ENCODE measurements at places on chromosomes 4 and X.

- DNase-seq: no peak
These were observed 28.2 kb downstream of the APOO start for GRCh38 chrX:23879380-23880090.

DNA sequence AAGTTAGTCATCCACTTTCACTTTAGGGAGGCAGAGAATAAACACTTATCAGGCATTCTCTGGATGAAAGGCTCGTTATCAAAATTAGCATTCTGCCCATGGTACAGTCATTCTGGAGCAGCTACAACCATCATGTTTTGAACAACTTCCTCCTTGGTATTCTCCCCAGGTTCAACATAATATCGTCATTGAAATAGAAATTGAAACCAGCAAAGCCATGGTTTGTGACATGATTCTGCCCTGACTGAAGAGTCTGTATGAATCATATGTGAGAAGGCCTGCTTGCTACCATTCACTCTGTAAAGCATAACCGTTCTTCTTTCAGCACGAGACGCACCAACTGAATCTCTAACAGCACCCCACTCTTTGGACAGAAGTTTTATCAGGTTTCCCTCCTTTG lies 127.5 kb upstream of the RADX start:
- DNase-seq: peak; percentile 35

GRCh38 chrX:101370888-101371504 lies 15.0 kb downstream of the BTK start:
- DNase-seq: no peak

DNA sequence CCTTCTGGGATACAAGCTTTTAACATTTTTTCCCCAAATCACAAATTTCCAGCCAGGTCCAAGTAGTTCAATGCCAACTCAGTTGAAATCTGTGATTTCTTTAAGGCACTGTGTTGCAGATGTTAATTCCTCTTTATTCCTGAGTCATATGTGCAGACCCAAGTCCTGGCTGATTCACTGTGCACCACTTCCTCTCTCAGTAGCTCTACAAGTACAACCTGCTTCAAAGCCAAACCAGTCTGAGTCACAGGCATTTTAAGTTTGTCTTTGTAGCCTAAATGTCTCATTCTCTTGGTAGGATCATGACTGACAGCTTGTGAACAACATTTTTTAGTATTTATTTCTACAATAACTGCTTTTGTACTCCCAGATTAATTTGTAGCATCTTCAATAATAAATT lies 165.6 kb upstream of the S100G start:
- DNase-seq: no peak

DNA sequence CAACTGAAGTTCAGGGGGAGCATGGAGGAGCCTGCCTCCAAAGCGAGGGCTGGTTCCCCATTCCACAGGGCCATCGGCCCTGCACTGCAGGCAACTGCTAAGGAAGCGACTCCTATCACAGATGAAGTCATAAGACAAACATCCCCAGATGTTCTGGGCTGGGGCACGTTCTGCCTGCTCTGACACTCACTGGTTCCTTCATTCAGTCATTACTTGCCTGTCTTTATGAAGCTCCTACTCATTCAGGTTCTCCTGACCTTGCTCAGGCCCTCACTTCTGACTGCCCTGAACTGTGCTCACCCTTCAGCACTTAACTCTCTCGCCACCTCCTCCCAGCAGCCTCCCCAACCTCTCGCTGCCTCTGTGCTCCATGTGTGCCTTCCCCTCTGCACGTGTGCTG lies 2.5 kb upstream of the SLC2A9 start:
- DNase-seq: no peak

- no peak for DNase-seq
These were observed 162.8 kb downstream of the WDFY3 start for GRCh38 chr4:84803720-84804119.

DNA sequence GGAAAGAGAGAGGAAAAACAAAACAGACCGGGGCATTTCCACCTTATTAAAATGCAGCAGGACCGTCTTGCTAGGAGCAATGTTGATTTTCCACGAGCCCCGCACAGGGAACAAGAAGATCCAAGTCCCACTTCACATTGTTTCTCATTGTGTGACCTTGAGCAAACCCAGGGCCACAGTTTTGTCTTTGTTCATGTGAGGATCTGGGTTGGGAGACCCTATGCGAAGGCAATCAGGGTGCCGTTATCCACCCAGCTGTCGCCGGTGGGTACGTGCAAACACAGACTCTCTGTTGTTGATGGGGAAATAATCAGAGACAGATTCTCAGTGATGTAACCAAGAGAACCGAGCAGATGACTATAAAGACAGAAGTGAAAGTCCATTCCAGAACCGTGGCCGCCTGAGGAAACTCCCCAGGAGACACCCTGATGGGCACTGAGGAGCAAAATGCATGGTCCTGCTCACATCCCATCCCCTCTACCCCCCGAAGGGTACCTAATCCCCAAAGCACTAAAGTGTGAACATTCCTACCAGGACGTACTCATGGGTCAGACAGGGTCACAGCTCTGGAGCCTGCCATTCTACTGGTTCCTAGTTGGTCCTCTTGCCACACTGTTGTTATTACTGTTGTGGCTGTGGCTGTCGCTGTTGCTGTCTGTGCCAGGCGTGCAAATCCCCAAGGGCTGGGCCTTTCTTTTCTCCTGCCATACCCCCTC lies 102.7 kb upstream of the RBPJ start:
- DNase-seq: peak; percentile 58

DNA sequence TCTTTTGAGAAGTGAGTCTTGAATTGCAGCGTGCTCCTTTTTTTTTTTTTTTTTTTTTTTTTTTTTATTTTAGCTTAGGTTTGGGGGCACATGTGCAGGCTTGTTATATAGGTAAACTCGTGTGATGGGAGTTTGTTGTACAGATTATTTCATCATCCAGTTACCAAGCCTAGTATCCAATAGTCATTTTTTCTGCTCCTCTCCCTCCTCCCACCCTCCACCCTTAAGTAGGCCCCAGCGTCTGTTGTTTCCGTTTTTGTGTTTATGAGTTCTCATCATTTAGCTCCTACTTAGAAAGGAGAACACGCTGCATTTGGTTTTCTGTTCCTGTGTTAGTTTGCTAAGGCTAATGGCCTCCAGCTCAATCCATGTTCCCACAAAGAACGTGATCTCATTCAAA lies 81.3 kb upstream of the TSPAN5 start:
- DNase-seq: no peak

- no peak for DNase-seq
These were observed 3.7 kb downstream of the FGD1 start for GRCh38 chrX:54492340-54492739.

- DNase-seq: no peak
These were observed 100.1 kb upstream of the KLF3 start for GRCh38 chr4:38563707-38564495.

GRCh38 chrX:20412871-20413486 lies 146.3 kb upstream of the RPS6KA3 start:
- DNase-seq: peak; percentile 21

- DNase-seq: no peak
These were observed at the start of gene ART3 for GRCh38 chr4:76074468-76074867. Gene ART3 (plus strand): TSS chr4:76074709. CDS start chr4:76075890, 1,181 bp downstream.

- no peak for DNase-seq
These were observed 541.0 kb downstream of the SPRY1 start for GRCh38 chr4:123937581-123937980.

DNA sequence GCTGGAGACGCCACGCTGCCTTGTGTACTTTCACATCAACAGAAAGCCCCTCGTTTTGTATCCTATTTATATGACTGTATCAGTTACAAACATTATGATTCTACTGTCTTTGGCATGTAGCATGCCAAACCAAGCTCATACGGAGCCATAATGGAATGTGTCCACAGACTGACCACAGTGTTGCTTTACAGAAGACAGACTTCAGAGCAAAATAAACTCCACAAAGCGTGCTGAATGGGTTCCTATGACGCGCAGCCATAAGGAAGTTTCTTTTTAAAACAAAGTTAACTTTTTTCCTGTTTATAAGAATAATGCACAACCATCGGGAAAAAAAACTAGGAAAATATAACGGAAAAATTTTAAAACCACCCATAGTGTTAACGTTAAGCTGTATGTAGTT lies 136.0 kb downstream of the STOX2 start:
- DNase-seq: no peak

- DNase-seq: no peak
These were observed 2.5 kb upstream of the SPANXD start for GRCh38 chrX:141701072-141701471.

GRCh38 chr4:85932500-85933290 lies 427.2 kb downstream of the MAPK10 start:
- no peak for DNase-seq

- DNase-seq: no peak
These were observed 1.5 kb upstream of the DIPK2B start for GRCh38 chrX:45202171-45202570.

- peak; percentile 59 for DNase-seq
These were observed 8.0 kb upstream of the CCDC110 start for GRCh38 chr4:185479507-185479971.

DNA sequence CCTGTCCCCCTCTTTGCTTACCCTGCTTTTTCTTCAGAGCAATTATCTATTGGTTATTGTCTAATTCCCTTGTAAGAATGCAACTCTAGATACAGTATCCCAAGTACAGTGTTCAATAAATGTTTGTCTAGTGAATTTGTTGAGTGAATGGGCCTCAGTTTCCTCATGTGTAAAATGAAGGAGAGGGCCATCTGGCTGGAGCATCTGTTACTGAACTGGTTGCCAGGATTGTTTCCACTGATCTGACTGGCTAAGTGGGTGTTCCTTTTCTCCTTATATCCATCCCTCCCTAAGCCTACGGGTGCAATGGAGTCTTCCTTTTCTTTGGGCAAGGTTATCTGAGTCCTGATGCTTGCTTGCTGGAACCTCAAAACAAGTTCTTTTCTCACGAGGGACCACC lies 185.2 kb upstream of the RPS6KA3 start:
- DNase-seq: no peak

DNA sequence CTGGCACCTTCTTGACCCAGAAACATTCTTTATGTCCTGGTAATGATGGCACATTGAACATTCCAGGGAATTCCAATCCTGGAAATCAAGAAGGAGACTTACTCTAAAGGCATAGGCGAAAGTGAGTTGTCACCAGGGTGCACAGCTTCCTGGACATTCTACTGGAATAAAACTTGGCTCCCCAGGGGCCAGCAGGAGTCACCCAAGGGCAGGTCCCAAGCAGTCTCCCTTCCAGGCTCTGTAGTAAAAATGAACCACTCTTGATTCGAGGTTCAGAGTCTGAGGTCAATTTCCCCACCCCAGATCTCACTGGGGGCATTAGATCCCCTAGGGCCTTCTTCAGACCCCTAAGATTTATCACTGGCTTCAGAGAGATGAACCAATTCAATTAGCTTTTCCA lies 338.7 kb upstream of the GATB start:
- DNase-seq: no peak

DNA sequence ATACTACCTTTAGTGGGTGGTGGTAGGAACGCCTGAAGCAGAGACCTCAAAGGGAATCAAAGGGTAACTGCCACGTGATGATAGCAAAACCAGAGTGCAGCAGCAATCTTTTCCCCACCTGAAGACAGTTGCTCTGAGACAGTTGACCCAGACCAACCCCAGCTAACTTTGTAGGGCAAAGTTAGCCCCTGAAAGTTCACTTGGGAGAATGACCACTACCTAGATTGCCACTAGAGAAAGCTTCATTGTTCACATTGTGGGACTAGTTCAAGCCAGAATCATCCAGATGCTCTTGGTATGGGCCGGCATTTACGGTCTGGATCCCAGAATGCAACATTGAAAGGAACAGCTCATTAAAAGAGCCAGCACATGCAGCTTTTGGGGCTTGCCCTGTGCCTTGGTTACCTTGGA lies 4.1 kb downstream of the SEPTIN6 start:
- DNase-seq: no peak

GRCh38 chr4:78138252-78138651 lies 81.1 kb downstream of the FRAS1 start:
- DNase-seq: no peak

GRCh38 chr4:121686255-121686654 lies 10.5 kb downstream of the ANXA5 start:
- DNase-seq: no peak

DNA sequence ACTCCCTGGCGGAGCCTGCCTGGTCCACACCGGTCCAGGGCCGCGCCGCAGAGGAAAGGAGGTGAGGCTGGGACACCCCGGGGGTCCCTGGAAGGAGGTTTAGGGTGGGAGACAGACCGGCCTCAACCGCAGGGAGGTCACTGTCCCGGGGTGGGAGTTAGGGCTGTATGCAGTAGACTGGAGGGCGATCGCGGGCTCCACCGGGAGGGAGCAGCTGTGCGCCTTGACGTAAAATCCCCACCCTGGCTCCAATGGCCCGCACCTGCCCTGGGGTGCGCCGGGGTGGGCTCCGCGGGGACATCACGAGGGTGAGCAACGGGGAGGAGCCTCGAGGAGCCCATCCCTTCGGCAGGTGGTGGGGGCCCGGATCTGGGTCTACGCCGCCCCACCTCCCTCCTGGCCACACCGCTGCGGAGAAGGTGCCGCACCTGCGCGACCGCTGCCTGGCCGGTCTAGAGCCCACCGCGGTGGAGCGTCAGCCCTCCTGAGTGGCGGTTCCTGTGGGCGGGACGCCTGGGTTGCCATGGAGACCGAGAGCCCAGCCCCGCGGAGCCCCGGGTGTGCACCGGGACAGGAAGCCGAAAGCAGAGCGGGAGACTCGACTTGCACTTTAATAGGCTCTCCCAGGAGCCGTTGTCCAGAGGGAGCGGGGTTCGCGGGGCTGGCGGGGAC lies 105.1 kb downstream of the ADRA2C start:
- DNase-seq: no peak

DNA sequence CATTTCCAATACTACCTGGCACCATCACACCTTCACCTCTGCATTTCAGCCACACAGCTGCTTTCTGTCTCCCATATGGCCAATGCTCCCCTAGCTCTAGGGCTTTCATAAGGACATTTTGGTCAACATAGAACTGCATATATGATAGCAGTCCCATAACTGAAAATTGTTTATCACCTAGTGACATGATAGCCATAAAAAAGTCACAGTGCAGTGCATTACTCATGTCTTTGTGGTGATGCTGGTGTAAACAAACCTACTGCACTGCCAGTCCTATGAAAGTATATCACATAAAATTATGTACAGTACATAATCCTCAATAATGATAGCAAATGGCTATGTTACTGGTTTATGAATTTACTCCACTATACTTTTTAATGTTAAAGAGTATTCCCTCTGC lies 221.0 kb downstream of the NAF1 start:
- no peak for DNase-seq

DNA sequence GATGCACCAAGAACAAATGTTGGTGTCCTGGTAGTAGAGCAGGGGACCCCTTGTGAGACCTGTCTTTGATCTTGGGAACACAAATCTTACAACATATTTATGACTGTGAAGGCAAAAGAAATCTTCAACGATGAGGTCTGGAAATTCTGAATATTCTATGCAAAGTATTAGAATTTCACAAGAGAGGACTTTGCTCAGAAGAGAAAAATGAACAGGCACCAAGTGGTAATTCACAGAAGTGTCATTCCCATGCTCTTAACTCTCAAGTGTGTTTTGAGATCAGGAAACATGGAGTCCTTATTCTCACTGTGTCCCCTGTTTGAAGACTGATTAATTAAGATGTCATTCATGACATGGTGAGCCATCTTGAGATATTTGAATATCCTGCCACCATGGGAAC lies 52.5 kb downstream of the COQ2 start:
- DNase-seq: no peak
